Endodermal cell (in vitro differentiated cells): ENCODE measurements at places on chromosomes 3 and 15.
A peak's percentile ranks its signal among the peaks of the same experiment; 100 is the strongest.

DNA sequence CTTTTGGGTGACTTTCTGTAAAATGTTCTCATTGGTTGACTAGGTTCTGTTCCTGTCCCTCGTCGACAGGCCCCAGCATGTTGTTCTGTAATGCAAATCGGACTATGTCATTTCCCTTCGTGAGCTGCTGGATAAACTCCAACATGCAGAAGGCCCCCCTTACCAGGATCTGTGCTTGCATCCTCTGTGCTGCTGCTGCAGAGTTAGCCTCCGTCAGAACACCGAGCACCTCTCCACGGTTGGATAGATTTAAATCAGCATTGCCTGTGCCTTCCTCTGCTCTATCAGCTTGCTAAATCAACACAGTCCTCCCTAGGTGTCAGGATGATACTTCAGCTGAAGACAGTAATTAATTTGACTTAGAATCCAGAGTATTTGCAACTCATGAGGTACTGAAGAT lies 12.7 kb upstream of the MINDY4B start:
- no peak for DNase-seq

- no peak for DNase-seq
Observed at GRCh38 chr3:125381743-125382142, 6.6 kb upstream of the ZNF148 start.

DNA sequence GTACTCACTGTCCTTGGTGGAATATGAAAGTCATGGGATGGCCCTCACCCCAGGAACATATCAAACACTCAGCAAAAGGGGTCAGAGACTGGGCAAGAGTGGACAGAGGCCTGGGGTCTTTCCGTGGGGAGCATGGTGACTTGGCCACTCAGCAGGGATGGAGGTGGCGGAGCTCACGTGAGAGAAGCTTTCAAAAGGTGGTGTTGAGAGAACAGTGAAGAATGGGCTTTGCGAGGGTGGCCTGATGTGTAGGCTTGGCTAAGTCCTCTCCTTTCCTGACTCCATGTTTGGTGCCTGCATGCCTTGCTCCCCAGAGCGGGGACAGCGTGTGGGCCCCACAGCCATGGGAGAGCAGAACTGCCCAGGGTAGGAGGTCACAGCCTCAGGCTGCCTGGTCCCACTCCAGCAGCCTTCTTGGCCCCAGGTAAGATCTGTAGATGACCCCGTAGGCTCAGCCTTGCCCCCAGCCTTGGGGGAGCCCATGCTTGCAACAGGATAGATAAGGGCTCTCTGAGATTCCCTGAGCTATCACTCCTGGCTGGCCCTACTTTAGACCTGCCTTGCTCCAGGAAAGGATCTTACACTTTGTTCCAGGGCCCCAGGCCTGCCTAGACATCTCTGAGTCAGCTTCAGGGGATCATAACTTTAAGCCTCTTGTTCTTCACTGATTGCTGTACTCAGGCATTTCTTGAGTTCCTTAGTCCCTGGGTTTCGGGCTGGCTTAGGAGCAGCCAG lies 17.0 kb downstream of the RPLP1 start:
- peak; percentile 26 for DNase-seq

DNA sequence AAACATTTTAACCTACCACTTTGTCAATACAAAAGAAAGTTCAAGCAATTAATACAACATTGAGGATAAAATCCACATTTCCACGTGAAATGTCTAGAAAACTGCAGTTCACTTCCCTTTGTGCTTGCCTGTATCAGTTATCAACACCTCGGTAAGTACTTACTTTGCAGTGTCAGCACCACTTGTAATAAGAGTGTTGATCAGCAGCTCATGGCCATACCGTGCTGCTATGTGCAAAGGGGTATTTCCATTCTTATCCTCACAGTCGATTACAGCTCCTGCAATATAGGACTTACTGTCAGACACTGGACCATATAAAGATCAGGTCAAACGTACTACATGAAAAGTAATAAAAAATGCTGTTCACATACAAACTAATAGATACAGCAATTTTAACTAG lies 84.4 kb downstream of the ANKRD28 start:
- DNase-seq: no peak

GRCh38 chr15:88812133-88812532 lies 8.9 kb downstream of the ACAN start:
- no peak for DNase-seq

- peak; percentile 55 for DNase-seq
Observed at GRCh38 chr3:159902546-159903314, 85.9 kb upstream of the IL12A start.

DNA sequence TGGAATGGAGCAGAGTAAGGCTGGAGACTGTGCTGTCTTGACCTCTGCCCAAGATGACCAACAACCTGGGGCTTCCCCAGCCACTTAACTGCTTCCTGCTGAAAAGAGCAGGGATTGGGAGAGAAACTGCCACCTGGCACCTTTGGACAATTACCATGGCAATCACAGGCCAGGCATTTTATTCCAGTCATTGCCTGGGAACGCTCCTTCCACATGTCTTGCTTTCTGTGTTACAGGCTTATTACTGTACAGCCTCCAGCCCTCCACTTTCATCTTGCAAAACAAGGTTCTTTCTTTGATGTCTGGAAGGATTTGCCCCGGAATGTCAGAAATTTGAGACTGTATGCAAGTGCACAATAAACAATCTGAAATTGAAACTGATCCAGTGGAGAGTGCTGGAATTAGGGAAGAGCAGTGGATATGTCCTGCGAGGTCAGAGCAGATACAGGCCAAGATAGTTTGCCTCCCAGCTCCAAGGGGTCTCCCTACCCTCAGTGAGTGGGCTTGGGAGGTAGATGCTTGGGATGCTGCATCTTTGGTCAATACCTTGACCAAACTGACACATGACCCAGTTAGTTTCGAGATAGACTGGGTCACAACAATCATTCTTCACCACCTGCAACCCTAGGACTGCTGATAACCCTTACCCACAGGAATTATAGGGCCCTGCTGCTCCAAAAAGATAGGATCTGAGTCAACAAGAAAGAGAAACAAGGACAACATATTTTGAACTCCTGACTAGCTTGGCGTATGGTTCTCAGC lies 2.7 kb downstream of the PPP1R14D start:
- no peak for DNase-seq

DNA sequence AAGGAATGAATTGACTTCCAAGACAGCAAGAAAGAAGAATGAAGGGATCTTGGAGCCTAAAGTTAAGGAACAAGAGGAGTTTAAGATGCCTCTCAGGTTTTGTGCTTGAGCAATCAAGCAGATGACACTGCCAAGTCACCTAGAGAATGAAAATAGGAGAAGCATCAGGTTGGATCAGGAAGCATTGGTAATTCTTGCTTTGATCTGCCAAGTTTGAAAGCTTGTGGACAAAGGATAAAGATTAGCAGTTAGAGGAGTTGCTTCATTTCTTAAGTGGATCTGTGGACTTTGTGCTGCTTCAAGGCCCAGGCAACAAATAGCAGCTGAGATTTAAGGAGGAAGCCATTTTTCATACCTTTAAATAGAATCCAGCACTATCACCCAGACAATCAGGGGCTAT lies 35.6 kb downstream of the FRMD5 start:
- no peak for DNase-seq

- no peak for DNase-seq
Observed at GRCh38 chr3:72818092-72818773, 30.0 kb downstream of the SHQ1 start.

GRCh38 chr3:127903611-127904375 lies 11.2 kb upstream of the KBTBD12 start:
- DNase-seq: no peak

GRCh38 chr15:80609091-80609490 lies 86.0 kb upstream of the ABHD17C start:
- DNase-seq: no peak

DNA sequence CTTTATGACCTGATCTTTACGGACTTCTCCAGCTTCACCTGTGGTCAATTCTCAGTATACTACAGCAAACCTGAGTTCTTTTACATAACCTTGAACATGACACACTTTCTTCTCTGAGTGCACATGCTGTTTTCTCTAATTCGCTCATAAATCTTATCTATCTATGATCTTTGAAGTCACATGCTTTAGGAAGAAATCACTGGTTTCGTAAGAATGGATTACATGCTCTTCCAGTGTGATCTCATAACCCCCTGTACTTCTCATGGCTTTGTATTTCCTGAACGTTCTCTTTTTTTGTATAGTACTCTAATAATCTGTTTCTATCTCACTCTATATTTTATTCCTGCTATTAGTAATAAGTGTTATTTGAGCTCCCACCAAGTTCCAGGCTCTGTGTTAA lies 1165.2 kb downstream of the TBL1XR1 start:
- no peak for DNase-seq

DNA sequence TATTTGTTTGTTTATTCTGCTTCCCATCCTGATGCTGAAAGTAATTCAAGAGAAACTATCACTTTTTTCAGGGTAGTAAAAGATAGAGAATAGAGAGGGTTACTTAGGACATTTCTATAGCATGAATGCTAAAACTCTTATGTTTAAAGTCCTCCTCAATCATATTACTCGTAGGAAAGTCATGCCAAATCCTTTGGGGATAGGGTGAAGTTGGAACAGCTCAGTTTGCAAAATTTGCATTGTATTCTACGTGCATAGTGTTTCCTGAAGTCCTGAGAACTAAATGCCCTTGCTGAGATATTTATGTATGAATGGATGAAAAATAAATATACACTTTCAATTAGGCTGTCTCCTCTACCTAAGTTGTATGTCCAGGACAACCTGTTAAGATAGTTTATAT lies 14.6 kb downstream of the PLSCR5 start:
- DNase-seq: no peak

DNA sequence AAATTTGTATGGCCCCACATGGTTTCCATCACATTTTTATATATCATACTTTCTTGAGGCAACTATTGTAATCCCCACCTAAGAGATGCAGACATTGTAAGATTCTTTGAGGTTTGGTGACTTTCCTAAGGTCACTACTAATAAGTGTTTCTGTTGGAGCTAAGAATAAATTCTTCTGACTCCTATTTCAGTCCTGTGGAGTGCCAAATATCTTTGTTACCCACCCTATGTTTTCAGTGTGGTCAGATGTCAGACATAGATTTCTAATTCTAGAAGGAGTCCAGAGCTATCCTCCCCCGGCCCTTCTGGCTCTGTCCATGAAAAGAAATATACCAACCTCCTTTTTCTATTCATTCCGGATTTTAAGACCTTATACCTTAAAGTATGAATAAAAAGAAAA lies 46.2 kb upstream of the FILIP1L start:
- no peak for DNase-seq

DNA sequence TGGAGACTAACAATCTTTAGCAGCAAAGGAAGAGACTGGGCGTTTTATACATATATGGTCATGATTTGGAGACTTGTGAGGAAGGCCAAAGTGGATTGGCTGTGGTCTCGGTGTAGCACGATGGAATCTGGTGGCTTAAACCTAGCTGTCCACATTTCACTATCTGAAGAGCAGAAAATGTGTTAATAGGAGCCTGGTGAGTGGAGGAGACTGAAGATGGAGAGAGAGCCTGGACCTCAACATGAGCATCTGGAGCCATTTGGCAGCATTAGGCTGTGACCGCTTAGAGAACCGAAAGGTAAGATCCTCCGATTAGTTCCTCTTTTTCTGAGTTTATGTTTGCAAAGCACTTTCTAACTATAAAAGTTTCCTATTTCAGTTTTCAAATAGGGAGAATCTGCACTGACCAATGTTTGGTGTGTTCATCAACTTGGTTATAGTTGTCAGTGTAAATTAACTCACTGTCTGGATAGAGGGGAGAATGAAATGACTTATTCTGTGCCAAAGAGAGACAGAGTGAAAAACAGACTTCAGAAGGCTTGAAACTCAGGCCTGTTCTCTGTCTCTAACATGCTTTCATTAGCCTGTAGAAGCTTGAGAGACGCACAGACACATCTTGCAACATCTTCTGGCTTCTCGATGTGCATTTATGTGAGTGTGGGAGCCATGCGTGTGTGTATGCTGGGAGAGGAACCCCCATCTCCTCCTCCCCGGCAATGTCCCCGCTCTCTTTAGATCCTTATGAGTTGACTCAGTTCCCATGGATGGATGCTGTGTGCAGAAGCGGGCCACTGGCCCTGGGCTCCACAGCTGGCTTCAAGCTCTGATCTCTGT lies 244.7 kb upstream of the TBL1XR1 start:
- DNase-seq: no peak

DNA sequence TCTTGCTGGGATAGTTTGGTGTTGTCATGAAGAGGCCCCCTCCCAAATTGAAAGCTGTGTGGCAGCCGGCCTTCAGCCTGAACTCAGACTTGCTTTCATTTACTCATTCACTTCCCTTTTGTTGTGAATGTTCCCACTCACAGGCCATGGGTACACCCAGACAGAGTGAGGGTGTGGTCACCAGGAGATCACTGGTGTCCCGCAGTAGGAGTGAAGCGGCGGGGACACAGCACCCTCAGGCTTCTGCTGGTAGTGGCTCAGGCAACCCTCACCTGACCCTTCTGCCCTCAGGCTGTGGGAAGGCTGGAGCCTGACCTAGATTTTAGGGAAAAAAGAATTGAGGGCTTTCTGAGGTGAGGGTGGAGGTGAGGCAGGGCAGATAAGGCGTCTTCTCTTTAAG lies 244.4 kb downstream of the SOX2 start:
- DNase-seq: no peak

- DNase-seq: no peak
Observed at GRCh38 chr3:25430935-25431770, 3.1 kb downstream of the RARB start.

GRCh38 chr3:74115906-74116305 lies 491.2 kb upstream of the PDZRN3 start:
- no peak for DNase-seq

DNA sequence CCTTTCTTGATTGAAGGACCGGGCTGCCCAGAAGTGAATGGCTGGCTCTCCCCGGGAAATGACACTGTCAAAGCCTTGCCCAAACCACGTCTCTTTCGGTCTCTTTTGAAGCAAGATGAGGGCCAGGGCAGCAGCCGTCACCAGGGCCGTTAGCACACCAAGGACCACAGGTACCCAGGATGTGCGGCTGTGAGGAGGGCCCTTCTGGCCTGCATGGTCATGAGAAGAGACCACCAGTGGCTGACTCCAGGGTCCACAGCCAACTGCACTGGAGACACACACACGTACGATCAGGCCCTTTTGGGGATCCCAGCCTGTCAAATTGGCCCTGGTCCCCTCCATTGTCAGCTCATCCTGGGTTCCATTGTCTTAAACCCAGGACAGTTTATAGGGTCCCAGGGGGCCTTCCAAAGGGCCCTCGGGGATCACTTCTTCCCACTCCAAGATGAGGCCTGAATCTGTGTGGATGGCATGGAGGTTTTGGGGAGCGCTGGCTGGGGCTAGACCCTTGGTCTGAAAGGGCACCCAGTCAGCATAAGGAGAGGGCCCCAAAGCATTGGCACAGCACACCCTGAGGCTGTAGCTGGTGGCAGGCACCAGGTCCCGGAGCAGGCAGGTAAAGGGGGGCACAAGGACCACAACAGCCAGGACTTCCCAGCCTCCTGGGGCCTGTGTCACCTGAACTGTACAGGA lies 50.9 kb downstream of the ETFA start:
- DNase-seq: no peak
